ENCODE measurements at places on chromosomes 11 and 22.

- DNase-seq, result no peak
Measured at GRCh38 chr22:37427711-37428635, 694 bp upstream of the ELFN2 start.

GRCh38 chr11:56906683-56907148, 82.0 kb upstream of the OR5AK2 start:
- DNase-seq, result no peak

- no peak for DNase-seq
Measured at GRCh38 chr11:102347462-102348370, 702 bp downstream of the BIRC2 start.

DNA sequence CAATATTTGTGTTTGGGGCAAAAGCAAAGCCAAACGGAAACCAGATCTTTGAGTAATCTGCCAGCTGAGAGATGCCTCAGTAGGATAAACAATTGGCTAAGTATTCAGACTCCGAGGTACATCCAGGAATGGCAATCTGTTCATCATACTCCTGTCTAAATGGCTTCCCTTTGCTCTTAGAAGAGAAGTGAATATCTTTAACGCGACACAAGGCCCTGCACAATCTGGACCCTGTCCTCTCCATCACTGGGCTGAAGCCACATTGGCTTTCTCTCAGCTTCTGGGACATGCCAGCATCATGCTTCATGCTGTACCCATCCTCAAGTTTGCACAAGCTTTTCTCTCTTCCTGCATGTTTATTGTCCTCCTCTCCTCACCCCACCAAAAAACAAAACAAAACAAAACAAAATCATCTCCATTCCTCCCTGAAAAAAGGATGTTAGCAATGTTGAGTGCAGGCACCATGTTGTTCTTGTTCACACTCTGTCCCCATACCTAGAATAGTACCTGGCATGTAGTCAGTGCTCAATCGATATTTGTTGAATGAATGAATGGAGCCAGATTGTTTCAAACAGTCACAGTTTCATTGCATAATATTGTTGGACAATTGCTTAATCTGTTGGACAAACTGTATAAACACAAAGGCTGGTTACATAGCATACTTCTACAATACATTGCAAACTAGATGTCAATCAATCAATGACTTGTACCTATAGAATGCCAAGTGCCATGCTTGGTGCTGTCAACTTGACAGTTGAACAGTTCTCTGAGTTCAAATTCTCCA, 38.2 kb upstream of the SESN3 start:
- DNase-seq, result no peak

GRCh38 chr22:22946131-22946530, 58.5 kb downstream of the IGLL5 start:
- DNase-seq, result no peak

GRCh38 chr11:70799386-70799785, 401.1 kb downstream of the CTTN start:
- DNase-seq, result no peak

DNA sequence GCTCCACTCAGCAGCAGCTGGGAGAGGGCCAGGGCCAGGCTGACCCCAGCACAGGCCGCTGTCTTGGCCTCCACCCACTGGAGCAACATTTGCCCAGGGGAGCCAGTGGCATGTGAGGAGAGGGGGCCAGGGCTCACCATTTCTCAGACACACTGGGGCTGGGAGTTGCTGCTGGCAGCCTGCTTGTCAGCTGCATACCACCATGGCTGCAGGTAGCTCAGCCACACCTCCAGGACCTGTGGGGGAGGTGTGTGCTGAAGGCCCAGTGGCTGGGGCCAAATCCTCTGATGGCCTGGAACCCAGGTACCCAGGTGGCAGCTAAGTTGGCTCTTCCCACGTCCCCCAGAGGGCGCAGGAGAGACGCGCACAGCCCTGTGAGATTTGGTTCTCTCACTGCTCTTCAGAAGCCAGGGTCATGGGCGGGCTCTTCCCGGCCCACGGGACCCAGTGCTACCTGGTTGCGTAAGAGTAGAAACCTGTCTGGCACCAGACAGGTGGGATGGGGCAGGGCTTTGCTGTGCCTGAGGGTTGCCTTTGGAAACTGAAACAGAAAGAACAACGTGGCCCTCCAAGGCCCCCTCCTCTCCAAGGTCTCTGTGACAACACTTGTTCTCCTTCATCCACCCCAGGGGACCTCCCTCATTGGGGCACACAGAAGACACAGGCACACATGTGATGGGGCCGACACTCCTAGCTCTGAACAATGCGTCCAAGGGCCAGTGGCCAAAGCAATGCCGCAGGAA, 98.8 kb downstream of the MED15 start:
- peak; percentile 46 for DNase-seq

DNA sequence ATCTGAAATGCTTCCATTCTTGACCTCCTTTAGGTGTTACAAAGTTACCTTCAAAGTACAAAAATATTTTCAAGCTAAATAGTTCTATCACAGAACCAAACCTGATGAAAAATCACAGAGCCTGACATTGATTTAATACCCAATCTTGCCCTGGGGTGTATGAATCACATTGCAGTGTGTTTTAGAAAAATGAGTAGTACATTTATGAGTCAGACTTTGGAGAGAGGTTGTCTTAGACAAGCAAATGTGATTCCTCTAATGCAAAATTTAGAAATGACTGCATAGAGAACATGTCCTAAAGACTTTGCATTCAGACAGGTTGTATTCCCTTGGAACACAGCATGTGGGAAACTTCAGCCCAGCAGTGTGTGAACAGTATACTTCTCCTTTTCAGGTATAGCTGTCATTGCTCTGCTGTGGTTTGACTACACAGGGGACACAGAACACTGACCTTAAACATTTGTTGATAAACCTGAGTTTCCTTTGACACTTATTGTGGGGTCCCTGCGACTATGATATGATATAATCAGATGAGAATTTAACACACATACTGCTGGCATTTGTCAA, 972.1 kb downstream of the JRKL start:
- DNase-seq, result no peak

DNA sequence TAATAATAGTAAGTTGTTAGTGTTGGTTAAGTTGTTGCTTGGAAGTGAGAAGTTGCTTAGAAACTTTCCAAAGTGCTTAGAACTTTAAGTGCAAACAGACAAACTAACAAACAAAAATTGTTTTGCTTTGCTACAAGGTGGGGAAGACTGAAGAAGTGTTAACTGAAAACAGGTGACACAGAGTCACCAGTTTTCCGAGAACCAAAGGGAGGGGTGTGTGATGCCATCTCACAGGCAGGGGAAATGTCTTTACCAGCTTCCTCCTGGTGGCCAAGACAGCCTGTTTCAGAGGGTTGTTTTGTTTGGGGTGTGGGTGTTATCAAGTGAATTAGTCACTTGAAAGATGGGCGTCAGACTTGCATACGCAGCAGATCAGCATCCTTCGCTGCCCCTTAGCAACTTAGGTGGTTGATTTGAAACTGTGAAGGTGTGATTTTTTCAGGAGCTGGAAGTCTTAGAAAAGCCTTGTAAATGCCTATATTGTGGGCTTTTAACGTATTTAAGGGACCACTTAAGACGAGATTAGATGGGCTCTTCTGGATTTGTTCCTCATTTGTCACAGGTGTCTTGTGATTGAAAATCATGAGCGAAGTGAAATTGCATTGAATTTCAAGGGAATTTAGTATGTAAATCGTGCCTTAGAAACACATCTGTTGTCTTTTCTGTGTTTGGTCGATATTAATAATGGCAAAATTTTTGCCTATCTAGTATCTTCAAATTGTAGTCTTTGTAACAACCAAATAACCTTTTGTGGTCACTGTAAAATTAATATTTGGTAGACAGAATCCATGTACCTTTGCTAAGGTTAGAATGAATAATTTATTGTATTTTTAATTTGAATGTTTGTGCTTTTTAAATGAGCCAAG, 2.7 kb downstream of the NEAT1 start:
- no peak for DNase-seq

DNA sequence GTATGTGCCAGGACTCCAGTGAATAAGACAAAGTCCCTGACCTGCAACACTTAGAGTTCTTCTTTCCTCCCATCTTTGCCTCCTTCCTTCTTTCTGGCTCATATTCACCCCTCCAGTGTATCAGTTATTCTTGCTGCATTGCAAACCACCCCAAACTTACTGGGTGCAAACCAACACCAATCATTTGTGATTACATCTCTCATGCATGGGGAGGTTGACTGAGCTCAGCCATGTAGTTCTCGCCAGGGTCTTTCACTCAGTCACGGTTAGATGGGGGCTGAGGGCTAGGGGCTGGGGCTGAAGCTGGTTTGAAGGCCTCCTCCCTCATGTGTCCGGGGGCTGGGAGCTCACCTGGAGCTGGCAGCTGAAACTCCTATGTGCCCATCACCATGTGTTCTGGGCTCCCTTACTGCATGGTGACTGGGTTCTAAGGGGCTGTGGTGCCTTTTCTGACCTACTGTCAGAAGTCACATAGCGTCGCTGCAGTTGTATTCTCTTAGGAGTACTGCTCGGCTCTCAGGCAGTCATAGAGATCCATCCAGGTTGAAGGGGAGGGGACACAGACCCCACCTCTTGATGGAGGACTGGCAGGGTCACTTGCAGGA, 35.0 kb upstream of the CACNG2 start:
- DNase-seq, result no peak

DNA sequence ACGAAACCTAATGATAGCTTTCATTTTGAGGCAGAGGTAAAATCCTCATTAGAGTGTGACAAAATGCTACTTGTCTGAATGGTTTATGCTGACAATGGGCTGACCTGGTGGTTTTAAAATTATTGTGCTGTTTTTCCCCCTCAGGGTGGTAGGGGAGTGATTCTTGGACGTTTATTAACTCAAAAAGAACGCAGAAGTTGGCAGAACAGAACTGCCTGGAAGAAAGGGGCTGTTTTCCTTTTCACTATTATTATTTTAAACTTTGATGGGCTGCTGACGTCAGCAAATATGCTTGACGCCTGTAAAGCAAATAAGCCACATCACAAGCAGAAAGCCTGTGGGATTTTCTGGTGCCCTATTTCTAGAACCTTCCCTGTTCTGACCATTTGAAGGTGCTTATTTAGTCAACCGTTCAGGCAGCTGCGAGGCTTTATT, 4.0 kb downstream of the RASSF10 start:
- no peak for DNase-seq

- no peak for DNase-seq
Measured at GRCh38 chr11:122137078-122137793, 21.2 kb upstream of the BLID start.

- DNase-seq, result no peak
Measured at GRCh38 chr22:29738118-29738815, 18.5 kb downstream of the CABP7 start.

- DNase-seq, result no peak
Measured at GRCh38 chr11:12430351-12430750, 53.0 kb downstream of the PARVA start.

- no peak for DNase-seq
Measured at GRCh38 chr22:44482776-44483175, 15.3 kb downstream of the RTL6 start.

- no peak for DNase-seq
Measured at GRCh38 chr11:124627546-124627945, 4.9 kb downstream of the TBRG1 start.

GRCh38 chr22:26608129-26608528, 9.7 kb downstream of the CRYBB1 start:
- no peak for DNase-seq

- no peak for DNase-seq
Measured at GRCh38 chr22:42933485-42934091, 76.5 kb upstream of the ARFGAP3 start.

- no peak for DNase-seq
Measured at GRCh38 chr11:94838027-94838731, 70.0 kb downstream of the AMOTL1 start.

DNA sequence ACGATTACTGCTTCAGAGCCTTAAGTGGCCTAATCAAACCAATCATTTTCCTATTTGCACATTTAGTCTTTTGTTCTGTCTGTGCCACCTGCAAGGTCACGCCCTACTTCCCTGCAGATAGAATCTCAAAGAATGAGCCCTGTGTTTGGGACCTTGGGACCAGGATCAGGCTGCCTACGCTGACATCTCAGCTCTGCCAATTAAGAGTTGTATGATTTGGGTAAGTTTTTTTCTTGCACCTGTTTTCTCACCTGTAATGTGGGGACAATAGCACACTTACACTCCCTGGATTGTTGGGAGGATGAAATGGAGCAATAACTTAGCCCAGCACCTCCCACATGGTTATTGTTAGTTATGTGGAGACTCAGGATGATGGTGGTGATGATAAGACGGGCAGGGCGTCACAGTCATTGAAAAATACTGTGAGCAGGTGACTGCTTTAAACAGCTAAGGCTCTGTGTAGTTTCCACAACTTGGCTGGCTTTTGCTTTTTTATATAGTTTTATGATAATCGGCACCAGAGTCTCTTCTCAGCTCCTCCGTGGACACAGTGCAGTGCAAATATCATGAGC, 155.0 kb downstream of the ADAMTS15 start:
- DNase-seq, result no peak

DNA sequence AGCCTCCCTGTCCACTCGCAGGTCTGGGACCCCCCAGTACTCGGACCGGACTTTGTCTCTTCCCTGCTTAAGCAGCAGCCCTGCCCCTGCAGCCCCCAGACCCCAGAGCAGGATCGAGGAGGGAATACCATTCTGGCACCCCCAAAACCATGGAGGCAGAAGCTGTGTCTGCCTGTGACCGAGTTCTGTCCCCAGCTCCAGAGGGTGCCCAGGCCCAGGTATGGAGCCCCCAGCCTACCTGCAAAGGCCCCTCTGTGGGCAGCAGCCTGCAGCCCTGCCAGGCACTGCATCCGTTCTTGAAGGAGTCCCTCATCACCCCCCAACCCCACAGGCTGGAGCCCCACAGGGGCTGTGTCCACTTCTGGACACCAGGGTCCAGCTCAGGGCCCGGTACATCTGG, 163.8 kb downstream of the BRD1 start:
- DNase-seq, result no peak

DNA sequence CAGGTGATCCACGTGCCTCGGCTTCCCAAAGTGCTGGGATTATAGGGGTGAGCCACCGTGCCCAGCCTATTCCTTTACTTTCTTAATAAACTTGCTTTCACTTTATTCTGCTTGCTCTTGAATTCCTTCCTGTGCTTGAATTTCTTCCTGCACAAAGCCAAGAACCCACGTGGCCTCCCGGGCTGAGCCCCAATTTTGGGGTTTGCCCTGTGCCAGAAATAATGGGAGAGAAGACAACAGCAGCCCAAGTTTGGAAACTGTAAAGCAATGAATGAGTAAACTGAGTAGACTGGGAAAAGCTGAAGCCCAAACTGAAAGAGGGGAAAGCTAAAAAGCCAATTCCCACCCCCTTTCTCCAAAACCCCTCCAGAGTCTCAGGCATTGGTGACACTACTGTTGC, 136.4 kb downstream of the NECTIN1 start:
- DNase-seq, result no peak

GRCh38 chr11:93519179-93519578, 24.0 kb downstream of the SMCO4 start:
- DNase-seq, result no peak

DNA sequence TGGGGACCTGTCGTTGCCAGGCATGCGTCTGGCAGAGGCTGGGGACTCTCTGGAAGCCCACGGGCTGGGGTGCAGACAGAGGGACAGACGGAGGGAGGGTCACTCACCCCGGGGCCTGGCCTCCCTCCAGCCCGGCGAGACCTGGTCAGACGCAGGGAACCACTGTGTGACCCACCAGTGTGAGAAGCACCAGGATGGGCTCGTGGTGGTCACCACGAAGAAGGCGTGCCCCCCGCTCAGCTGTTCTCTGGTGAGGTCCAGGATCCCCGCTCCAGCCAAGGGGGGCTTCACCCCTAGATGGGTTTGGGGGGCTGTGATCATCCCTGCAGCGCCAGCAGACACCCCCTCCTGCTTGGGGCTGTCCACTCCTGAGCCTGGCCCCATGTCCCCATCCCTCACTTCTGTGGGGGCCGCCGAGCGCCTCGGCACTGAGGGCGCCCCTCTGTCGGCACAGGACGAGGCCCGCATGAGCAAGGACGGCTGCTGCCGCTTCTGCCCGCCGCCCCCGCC, 23.6 kb upstream of the MUC5B start:
- no peak for DNase-seq

Measured in frontal cortex (tissue), 4 donors.